Endothelial cell of umbilical vein (primary cell): ENCODE measurements at places on chromosomes 7 and 10. TPM values are rescaled to one million over a fixed set of nuclear protein-coding genes. Genes with fewer than 3 reads are reported as not detected.

- no peak overlapping the region for H3K27ac ChIP-seq
- no peak overlapping the region for H3K4me3 ChIP-seq
- no peaks in the 10 kb centered on the region for H3K4me1 ChIP-seq
- peak; percentile 10 for DNase-seq
- H3K36me3 ChIP-seq = no peaks in the 10 kb centered on the region
Observed at GRCh38 chr7:43164757-43165156, 52.3 kb downstream of the HECW1 start.

DNA sequence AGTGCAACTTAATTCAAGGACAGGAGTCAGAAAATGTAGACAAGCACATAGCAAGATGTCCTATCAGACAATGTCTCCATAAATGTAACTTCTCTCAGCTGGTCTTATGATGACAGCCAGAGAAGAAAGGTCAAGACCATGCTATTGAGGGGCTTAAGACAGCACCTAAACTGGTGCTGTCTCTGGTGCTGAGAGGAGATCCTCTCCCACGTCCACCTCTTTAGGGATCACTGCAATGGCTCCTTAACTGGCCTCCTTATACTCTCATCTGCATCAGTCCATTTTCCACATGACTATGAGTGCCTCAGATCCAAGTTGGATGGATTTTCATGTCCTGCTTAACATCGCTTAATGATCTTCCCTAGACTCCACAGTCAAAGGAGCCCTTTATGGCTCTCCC lies 210.6 kb downstream of the ARL4A start:
- H3K4me3 ChIP-seq = no peak overlapping the region
- H3K27me3 ChIP-seq = no peaks in the 10 kb centered on the region
- DNase-seq = no peak
- H3K27ac ChIP-seq = no peak overlapping the region
- no peaks in the 10 kb centered on the region for H3K36me3 ChIP-seq

- peaks cover 4% of the 10 kb centered on the region for H3K27me3 ChIP-seq
- H3K27ac ChIP-seq = no peak overlapping the region
- H3K4me1 ChIP-seq = no peaks in the 10 kb centered on the region
- DNase-seq = no peak
- H3K4me3 ChIP-seq = no peak overlapping the region
Observed at GRCh38 chr10:77268721-77269120, 368.9 kb downstream of the KCNMA1 start.

Gene ARHGEF35
- total RNA-seq = 0.48 and 0.82 TPM in 2 replicates

DNA sequence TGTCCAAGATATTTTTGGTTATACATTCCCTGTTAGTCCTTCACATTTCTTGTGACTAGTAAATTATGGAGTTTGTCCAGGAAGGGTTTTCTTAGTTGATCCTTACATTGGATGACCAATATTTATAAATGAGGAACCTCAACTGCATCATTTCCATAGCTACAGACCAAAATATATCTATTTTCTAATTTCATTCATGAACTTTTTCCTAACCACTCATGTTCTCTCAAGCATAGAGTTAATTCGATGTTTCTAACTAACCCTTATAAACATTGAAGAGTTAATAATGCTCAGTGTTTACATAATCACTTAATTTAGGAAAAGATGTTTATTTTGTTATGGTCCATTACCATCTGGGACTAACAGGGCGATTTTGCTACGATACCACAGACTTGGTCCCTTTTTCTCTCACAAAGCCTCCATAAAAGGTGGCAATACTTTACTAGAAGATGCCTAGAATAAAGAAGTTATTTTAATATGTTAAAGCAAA lies 591.0 kb downstream of the MAGI2 start:
- H3K4me3 ChIP-seq = no peak overlapping the region
- no peaks in the 10 kb centered on the region for H3K36me3 ChIP-seq
- H3K27me3 ChIP-seq = no peaks in the 10 kb centered on the region
- no peak for DNase-seq
- no peak overlapping the region for H3K27ac ChIP-seq
- no peaks in the 10 kb centered on the region for H3K4me1 ChIP-seq

Gene ADRB1
- total RNA-seq = 0.97 and 1.8 TPM in 2 replicates

GRCh38 chr7:17118412-17118811 lies 180.0 kb upstream of the AHR start:
- no peak overlapping the region for H3K27ac ChIP-seq
- DNase-seq = no peak
- peaks cover 11% of the 10 kb centered on the region for H3K4me1 ChIP-seq
- H3K4me3 ChIP-seq = no peak overlapping the region

GRCh38 chr7:47624689-47625088 lies 42.8 kb upstream of the TNS3 start:
- no peak overlapping the region for H3K4me3 ChIP-seq
- H3K36me3 ChIP-seq = no peaks in the 10 kb centered on the region
- no peak overlapping the region for H3K27ac ChIP-seq
- no peak for DNase-seq
- no peaks in the 10 kb centered on the region for H3K4me1 ChIP-seq

DNA sequence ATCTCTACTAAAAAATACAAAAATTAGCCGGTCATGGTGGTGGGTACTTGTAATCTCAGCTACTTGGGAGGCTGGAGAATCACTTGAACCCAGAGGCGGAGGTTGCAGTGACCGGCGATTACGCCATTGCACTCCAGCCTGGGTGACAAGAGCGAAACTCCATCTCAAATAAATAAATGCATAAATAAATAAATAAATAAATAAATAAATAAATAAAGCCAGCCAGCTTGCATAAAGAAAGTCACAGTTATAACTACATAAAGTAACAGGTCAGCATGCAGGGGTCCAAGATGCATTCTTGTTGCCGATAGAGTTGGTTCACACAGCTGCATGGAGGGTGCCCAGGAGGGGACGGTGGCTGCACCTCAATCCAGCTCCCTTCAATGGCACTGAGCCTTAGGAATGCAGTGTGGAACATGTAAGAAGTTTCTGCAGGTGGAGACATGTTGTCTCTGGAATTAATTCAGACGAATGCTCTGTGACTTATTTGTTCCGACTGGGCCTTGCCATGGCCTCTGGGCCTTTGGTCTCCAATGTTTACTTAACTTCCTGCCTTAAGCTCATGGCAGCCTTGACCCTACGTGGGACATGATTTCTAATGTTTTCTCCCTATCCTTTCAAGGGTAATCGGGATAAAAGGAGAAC lies 159.6 kb upstream of the PRKCQ start:
- DNase-seq = no peak
- no peak overlapping the region for H3K4me3 ChIP-seq
- H3K27me3 ChIP-seq = peaks cover 8% of the 10 kb centered on the region
- H3K27ac ChIP-seq = no peak overlapping the region
- peaks cover 25% of the 10 kb centered on the region for H3K4me1 ChIP-seq
- H3K36me3 ChIP-seq = no peaks in the 10 kb centered on the region

DNA sequence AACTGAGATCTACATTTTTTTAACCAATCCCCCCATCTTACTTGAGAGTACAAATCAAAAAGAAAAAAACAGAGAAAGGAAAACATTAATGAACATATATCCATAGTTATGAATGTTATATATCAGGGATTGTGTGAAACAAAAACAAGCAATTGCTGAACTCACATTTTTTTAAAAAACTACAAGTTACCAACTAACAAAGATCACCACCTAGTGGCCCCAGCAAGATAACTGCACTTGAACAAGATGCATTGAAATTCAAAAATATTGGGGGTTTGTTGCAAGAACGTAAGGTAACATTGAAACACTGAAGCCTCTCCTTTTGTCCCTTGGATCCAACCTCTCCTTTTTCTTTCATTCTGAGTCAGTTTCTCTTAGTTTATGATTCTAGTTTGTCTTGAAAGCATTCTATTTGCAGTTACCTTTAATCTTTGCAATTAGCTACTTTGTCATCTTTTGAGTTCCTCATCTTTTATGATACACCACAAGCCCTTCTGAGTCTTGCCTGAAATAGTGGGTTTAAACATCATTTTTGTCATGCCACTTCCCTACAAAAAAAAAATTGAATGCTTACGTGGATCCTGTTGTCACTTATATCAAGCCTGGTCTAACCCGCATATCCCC lies 87.3 kb upstream of the TES start:
- no peaks in the 10 kb centered on the region for H3K36me3 ChIP-seq
- H3K27ac ChIP-seq = no peak overlapping the region
- H3K4me1 ChIP-seq = no peaks in the 10 kb centered on the region
- peak; percentile 55 for DNase-seq

- H3K4me1 ChIP-seq = no peaks in the 10 kb centered on the region
- no peaks in the 10 kb centered on the region for H3K36me3 ChIP-seq
- no peak for DNase-seq
- no peak overlapping the region for H3K27ac ChIP-seq
- no peaks in the 10 kb centered on the region for H3K27me3 ChIP-seq
Observed at GRCh38 chr10:12448340-12448728, 99.0 kb downstream of the CAMK1D start.

GRCh38 chr7:2521952-2522591 lies 2.5 kb downstream of the LFNG start:
- peak overlapping the region; percentile 60 for H3K27ac ChIP-seq
- peak; percentile 48 for DNase-seq
- H3K4me3 ChIP-seq = peak overlapping the region; percentile 37
- H3K27me3 ChIP-seq = no peaks in the 10 kb centered on the region
- H3K36me3 ChIP-seq = no peaks in the 10 kb centered on the region

GRCh38 chr10:102629661-102630614 lies 14.3 kb upstream of the TRIM8 start:
- H3K4me3 ChIP-seq = no peak overlapping the region
- H3K4me1 ChIP-seq = peaks cover 73% of the 10 kb centered on the region
- peaks cover 1% of the 10 kb centered on the region for H3K36me3 ChIP-seq
- peak overlapping the region; percentile 97 for H3K27ac ChIP-seq
- no peaks in the 10 kb centered on the region for H3K27me3 ChIP-seq
- peak; percentile 50 for DNase-seq

Gene CTTNBP2
- total RNA-seq = 0.25 and 0.35 TPM in 2 replicates

GRCh38 chr7:41463770-41464470 lies 239.0 kb downstream of the INHBA start:
- no peak overlapping the region for H3K4me3 ChIP-seq
- no peaks in the 10 kb centered on the region for H3K27me3 ChIP-seq
- H3K36me3 ChIP-seq = no peaks in the 10 kb centered on the region
- no peak overlapping the region for H3K27ac ChIP-seq
- no peaks in the 10 kb centered on the region for H3K4me1 ChIP-seq
- DNase-seq = no peak

- H3K27me3 ChIP-seq = no peaks in the 10 kb centered on the region
- no peak for DNase-seq
- no peak overlapping the region for H3K27ac ChIP-seq
- no peaks in the 10 kb centered on the region for H3K36me3 ChIP-seq
- no peak overlapping the region for H3K4me3 ChIP-seq
Observed at GRCh38 chr10:126243306-126243705, 145.0 kb downstream of the ADAM12 start.

DNA sequence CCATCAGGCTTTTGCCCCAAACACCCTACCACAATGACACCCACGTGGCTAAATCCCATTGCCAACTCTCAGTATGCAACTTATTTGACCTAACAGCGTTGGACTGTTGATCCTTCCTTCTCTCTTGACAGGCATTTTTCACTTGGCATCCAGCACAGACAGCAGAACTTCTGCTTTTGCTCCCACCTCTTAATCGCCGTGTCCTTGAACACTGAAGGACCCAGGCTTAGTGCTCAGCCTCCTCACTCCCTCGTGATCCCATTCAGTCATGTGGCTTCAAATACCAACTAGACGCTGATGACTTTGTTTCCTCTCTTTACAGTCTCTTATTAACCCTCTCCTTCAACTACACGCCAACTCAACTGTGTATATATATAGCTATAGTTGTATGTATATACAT lies 25.0 kb downstream of the ZFAND2A start:
- no peak overlapping the region for H3K27ac ChIP-seq
- H3K36me3 ChIP-seq = no peaks in the 10 kb centered on the region

- DNase-seq = no peak
- no peak overlapping the region for H3K4me3 ChIP-seq
- no peaks in the 10 kb centered on the region for H3K36me3 ChIP-seq
- peaks cover 16% of the 10 kb centered on the region for H3K27me3 ChIP-seq
Observed at GRCh38 chr7:121323515-121324302, 5.1 kb upstream of the WNT16 start.

GRCh38 chr7:137888241-137888640 lies 41.5 kb upstream of the DGKI start:
- H3K36me3 ChIP-seq = peaks cover 7% of the 10 kb centered on the region
- no peak overlapping the region for H3K4me3 ChIP-seq
- no peak overlapping the region for H3K27ac ChIP-seq
- no peaks in the 10 kb centered on the region for H3K27me3 ChIP-seq
- no peaks in the 10 kb centered on the region for H3K4me1 ChIP-seq
- no peak for DNase-seq

DNA sequence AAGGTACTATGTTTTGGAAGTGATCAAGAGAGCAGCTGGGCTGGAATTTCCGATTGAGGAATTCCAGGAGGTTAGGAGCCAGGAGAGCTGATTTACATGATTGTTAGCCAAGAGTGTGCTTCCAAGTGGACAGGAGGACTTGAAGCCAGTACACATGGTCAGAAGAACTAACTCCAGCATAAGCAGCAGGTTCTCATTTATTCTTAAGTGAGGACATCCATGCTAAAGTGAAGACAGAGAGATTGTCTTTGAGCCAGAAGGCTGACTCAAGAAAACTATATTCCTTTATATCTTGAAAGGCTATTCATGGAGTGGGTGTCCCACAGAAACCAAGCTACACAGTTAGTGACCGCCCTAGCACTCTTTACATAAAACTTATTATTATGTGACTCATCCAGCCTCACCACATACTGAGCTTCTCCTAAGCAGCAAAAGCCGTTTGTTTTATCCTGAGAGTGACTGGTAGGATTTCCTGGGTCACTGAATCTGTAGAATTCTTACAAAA lies 56.7 kb upstream of the SEMA3A start:
- no peak overlapping the region for H3K27ac ChIP-seq
- H3K4me3 ChIP-seq = no peak overlapping the region
- no peaks in the 10 kb centered on the region for H3K4me1 ChIP-seq
- no peak for DNase-seq

- no peak overlapping the region for H3K27ac ChIP-seq
- no peaks in the 10 kb centered on the region for H3K27me3 ChIP-seq
- peaks cover 6% of the 10 kb centered on the region for H3K4me1 ChIP-seq
Observed at GRCh38 chr10:68086011-68086410, 10.9 kb upstream of the HERC4 start.

- no peaks in the 10 kb centered on the region for H3K27me3 ChIP-seq
- DNase-seq = no peak
- no peak overlapping the region for H3K27ac ChIP-seq
Observed at GRCh38 chr10:13930120-13930519, 343.4 kb downstream of the PRPF18 start.

DNA sequence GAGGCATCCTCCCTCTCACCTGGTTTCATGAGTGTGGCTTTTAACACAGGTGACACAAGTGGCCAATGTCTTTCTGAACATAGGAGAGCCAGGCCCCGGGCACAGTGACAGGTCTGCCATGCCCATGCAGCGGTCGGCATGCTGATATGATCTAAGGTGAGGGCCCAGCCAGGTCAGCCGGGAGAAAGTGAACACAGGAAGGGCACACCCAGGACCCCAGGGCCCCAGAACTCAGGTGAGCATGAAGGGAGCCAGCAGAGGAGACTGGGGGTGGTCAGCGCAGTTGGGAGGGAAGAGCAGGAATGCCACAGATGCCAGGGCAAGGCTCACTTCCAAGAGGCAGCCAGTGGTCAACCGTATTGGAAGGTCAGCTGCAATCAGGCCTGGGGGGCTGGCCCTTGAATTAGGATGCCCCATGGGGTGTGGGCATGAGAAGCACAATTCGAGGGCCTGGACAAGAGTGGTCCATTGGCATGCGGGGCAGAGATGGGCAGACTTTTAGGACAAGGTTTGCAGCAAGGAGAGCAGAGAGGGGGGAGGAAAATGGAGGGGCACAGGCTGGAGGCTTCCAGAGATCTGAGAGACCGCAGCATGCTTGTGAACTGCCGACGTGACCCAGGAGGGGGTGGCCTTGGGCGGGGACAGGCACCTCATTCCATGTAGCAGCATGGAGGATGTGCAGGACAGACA lies 3.9 kb upstream of the INPP5A start:
- H3K27ac ChIP-seq = no peak overlapping the region
- no peaks in the 10 kb centered on the region for H3K36me3 ChIP-seq
- no peak for DNase-seq

Gene SGPL1
- 25.2 and 28.0 TPM in 2 replicates for total RNA-seq

Gene HOXA5
- total RNA-seq = 18.8 and 21.4 TPM in 2 replicates
